ENCODE measurements at places on chromosomes 12 and 14. TPM values are rescaled to one million over a fixed set of nuclear protein-coding genes. Genes with fewer than 3 reads are reported as not detected.

GRCh38 chr14:21025371-21026273 is 761 bp upstream of the NDRG2 start:
- DNase-seq, result no peak

DNA sequence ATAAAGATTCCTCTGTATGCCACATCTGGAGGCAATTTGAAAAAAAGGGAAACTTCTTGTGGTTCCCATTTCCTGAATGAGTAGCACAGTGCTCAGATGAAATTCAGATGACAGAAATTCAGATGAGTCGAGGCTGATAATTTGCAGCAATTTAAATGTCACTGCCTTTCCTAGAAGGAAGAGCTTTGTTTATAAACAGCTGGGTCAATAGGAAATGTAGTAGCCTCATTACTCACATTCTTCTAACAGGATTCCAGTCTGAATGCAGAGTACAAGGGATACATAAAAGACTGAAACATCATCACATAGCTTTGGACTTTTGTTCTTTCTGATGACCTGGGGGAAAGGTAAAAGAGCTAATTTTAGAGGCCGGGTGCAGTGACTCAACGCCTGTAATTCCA is 11.3 kb upstream of the DACT1 start:
- no peak for DNase-seq

DNA sequence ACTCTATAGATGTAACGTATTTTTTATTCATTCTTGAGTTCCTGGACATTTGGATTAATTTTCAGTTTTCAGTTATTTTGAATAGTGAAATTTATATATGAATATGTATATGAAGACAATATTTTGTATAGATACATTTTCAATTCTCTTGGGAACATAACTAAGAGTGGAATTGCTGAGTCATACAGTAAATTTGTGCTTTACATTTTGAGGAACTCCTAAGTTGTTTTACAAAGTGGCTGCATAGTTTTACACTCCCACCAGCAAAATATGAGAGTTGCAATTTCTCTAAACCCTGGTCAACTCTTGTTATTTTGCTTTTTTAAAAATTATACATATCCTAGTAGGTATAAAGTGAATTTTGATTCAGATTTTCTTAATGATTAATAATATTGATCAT is 1838.6 kb upstream of the SEL1L start:
- DNase-seq, result no peak

DNA sequence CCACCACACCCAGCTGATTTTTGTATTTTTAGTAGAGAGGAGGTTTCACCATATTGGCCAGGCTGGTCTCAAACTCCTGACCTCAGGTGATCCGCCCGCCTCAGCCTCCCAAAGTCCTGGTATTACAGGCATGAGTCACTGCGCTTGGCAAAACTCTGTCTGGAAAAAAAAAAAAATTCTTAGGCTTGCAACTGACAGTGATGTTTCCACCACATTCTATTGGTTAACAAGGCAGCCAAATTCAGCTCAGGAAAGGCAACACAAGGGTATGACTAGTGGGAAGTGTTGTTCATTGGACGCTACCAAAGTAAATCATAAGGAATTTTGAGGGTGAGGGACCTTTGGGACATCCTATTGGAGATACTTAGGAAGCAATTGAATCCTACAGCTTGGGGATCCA is 2.9 kb upstream of the SBNO1 start:
- DNase-seq, result no peak

DNA sequence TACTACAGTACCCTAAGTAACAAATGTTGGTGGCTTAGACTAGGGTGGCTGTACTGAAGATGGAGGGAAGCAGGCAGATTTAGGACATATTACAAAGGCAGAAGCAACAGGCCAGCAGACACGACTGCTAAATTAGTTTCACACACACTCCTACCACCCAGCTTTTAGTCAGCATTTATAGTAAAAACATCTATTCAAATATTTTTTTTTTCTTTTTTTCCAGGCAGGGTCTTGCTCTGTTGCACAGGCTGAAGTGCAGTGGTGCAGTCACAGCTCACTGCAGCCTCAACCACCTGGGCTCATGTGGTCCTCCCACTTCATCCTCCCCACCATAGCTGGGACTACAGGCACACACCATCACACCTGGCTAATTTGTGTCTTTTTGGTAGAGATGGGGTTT is 72.9 kb downstream of the CDK17 start:
- no peak for DNase-seq

Gene ADAMTS20
- not detected for total RNA-seq

Gene OLR1
- total RNA-seq, result 2.1 TPM

Gene FGF23
- total RNA-seq, result not detected

Gene ARMH4
- total RNA-seq, result 3.8 TPM

Gene ZDHHC22
- not detected for total RNA-seq

Gene CPNE6
- not detected for total RNA-seq

Data from ascending aorta (tissue), 2 donors.